ENCODE measurements at places on chromosomes 11 and 22.

DNA sequence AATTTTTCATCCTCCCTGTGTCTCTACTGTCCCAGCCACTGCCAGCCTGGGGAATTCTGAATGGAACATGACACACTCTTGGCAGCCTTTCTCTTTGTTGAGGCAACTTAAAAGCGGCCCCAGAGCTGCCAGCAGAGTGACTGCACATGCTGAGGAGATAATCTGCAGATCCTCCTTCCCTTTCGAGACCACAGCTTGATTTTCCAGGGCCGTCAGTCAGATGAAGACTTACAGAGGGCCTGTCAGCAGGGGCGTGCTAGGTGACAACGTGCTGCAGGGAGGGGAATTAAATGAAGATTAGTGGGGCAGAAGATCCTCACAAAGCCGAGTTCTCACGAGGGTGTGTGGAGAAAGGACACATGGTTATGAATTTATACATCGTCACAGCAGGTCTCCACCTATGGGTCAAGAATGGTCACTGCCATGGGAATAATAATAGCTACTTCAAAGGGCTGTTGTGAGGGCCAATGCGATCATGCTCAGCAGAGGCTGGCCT, 193.5 kb upstream of the PITPNB start:
- peak; percentile 66 for DNase-seq

- DNase-seq: no peak
Observed at GRCh38 chr11:133727774-133728173, 117.5 kb downstream of the SPATA19 start.

- no peak for DNase-seq
Observed at GRCh38 chr11:33915526-33915925, 23.6 kb upstream of the LMO2 start.

DNA sequence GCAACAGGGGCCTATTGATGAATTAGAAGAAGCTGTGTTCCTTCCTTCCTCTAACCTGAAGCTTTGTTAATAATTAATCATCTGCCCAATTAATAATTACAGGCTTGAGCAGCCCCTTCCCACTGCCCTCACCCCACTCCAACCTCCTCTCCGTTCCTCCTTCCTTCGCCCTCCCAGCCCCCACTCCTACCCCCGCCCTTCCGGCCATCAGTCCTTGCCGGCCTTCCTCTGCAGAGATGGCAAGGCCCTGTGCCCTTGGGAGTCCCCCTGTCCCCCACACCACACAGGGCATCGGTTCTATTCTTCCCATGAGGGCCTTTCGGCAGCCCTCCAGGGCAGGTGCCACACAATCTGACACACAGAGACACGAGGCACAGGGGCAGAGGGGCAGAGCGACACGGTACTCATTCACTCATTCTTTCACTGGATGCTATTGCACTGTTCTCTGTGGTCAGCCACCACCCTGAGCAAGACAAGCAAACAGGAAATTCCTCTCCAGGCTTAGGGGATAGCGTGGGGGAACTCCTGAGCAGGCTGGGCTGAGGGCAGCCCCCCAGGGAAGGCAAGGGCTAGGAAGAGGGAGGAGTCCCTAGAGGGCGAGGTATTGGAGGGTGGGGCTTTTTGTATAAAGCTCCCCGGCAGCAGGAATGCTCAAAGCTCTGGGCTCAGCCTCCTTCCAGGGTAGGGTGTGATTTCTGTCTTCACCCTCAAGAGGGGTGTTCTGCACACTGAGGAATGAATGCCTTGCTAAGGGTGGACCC, 14.7 kb downstream of the MGAT3 start:
- DNase-seq: peak; percentile 52

DNA sequence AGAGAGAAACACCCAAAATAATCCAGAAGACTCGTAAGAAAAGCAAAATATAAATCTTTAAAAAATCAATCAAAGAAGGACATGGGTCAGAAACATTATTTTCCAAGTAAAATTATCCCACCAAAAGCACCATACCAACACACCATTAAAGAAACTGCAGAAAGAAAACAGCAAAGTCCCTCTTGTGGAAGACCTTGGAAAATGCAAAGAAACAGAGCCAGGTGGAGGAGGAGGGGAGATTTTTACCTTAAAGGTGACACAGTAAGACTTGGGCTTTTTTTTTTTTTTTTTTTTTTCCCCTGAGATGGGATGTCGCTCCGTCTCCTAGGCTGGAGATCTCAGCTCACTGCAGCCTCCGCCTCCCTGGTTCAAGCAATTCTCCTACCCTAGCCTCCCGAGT, 123.8 kb downstream of the LARGE1 start:
- DNase-seq: no peak

- no peak for DNase-seq
Observed at GRCh38 chr22:18909556-18909955, 3.4 kb downstream of the DGCR6 start.

GRCh38 chr11:114130629-114131277, 71.2 kb downstream of the ZBTB16 start:
- no peak for DNase-seq

- DNase-seq: peak; percentile 93
Observed at GRCh38 chr11:114036147-114036811, 23.2 kb upstream of the ZBTB16 start.

DNA sequence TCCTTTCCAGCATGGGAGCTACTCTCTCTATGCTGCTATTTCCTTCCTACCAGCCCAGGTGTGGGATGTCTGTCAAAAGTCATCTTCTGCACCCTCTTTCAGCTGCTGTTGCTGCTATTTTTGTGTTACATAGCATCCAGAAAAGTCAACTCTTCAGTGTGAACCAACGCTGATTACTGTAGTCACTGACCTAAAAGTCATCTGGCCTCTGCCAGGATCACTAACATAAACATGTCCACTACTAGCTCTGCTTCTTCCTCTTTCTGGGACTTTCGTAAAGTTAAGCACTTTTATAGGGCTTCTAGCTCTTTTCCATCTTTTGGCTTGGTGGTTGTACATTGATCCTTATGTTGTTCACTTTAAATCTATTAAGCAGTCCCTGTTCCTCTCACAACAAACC, 90.2 kb upstream of the CARD18 start:
- no peak for DNase-seq

GRCh38 chr11:105367129-105367528, 227.6 kb upstream of the CARD18 start:
- DNase-seq: no peak

GRCh38 chr11:114244726-114245394, 51.3 kb upstream of the NNMT start:
- no peak for DNase-seq

DNA sequence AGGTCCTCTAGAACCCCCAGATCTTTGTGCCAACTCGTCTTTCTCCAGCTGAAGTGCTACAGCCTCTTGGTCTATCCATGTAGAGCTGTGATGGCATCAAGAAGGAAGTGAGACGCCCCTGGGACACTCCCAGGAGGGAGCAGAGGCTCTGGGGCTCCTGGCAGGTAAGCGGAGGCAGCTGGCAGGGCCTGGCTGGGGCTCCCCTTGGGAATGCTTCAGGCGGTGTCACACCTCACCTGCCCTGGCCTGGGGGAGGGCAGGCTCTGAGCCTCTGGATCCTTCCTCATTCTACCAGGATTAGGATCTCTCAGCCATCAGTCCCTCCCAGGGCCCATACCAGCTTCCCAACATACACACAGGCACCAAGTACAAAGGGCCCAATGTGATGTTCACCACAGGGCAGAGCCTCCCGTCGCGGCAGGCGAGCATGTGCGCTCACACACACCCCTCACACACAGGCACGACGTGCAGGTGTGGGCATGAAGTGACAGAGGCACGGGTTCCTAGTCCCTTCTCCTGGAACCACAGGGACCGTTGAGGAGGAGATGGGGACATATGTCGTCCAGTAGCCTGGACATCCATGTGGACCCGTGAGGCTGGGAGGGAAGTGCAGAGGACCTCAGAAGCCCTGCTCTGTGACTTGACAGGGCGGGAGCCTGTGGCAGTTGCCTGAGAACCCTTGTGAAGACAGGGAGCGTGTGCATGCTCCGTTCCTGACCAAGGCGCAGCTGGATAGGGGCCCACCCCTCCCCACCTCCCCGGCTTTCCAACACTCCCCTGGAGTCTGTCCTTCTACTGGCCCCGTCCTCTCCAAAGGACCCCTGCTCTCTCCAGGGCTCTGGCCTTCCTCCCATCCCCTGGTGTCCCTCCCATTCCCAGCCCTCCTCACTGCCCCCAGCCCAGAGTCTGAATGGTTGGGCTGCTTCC, 32.5 kb downstream of the LMO1 start:
- DNase-seq: peak; percentile 18

GRCh38 chr11:111521135-111521534, 6.6 kb downstream of the HOATZ start:
- no peak for DNase-seq

- DNase-seq: no peak
Observed at GRCh38 chr22:18999008-18999407, 62.9 kb upstream of the PRODH start.

DNA sequence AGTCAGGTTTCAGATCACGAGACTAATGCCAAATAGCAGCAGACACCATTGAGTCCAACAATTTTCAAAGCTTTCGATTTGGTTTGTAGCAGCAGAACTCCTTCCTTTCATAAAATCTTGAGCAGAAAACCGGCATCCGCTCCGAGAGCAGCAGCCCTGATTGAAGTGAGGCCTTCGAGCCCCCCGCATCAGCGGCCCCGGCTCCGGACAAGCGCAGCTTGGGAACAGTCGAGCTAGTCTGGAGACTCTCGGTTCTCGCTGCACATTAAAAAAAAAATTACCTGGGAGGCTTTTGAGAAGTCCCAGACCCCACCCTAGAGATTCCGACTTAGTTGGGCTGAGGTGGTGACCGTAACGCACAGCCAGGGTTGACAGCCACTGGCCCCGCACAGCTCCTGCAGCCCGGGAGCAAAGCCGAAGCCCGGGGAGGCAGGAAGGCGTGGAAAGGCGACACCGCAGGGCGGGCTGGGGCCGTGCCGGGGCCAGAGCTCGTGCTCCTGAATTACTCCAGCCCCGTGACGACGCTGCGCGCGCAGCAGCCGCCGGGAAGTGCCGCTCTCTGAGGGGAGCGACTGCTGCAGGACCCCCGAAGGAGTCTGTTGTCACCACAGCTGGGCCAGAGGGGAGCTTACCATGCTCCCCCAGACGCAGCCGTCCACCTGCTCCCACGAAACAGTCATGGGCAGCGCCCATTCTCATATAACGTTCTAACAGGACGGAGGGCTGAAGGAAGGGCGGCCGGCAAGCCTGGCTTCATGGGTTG, 57.8 kb downstream of the SPATA19 start:
- peak; percentile 86 for DNase-seq

GRCh38 chr11:93031386-93031785, 61.9 kb downstream of the MTNR1B start:
- DNase-seq: no peak

DNA sequence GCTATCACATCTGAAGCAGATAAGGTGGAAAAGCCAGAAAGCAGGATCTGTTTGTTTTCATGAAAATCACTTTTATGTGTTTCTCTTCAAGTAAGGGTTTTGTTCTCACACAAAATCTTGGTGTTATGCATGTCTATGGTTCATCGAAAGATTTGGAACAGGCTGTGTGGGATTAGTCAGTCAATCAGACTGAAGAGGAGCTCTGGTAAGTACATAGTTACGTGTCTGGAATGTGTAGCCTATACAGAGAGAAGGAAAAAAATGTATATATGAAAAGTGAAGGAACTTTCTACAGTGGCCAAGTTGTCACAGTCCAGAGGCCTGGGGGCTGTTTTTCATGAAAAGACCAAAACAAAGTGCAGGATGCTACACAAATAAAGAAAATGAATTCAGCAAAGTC, 156.7 kb downstream of the CNTN5 start:
- DNase-seq: no peak

DNA sequence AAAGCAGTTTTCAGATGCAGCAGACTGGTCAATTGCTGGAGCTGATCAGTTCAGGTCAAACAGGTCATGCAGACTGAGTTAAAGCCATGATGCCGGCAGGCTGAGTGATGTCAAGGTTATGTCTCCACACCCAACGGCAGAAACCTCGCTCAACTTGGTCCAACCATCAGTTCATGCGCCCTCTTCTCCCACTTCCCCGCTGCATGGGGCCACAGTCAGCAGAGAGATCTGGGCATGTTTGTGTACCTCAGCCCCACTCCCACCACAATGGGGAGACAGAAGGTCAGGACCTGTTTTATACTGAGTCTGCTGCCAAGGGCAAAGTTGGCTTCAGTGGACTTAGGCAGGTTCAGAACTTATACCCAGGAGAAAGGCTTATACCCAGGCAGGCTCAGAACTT, 118.7 kb downstream of the TRIM29 start:
- no peak for DNase-seq

DNA sequence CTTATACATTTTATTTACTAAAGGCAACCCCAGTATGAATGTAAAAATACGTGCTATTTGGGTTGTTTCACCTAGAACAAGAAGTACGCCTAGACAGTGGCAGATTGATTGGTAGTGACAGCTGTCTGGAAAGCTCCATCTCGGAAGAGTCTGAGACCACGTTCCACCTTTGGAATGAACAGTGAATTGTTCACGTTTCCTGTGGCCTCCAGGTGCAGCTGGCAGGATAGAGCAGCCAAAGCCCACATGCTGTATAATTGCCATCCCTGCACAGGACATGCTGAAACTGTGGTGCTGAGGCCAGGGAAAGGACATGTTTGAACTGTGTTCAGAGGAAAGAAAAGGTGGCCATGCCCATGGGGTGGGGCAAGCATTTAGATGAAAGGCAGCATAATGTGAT, 218.7 kb upstream of the MTNR1B start:
- DNase-seq: no peak

DNA sequence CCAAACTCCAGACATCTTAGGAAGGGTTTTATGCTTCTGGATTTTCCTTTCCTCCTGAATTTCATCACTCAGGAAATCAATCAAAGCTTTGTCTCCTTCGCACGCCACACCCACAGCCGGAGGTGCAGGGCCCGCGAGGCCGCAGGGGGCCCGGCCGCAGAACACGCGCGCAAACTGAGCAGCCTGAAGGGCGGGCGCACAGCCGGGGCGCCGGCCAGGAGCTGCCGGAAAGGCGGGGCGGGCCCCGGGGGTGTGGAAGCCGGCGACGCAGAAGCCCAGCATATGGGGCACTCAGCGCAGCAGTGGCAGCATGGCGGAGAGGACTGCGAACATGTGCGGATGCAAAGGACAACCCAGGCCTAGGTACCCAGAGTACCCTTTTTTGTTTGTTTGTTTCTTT, 33.1 kb upstream of the SPTBN2 start:
- DNase-seq: no peak

DNA sequence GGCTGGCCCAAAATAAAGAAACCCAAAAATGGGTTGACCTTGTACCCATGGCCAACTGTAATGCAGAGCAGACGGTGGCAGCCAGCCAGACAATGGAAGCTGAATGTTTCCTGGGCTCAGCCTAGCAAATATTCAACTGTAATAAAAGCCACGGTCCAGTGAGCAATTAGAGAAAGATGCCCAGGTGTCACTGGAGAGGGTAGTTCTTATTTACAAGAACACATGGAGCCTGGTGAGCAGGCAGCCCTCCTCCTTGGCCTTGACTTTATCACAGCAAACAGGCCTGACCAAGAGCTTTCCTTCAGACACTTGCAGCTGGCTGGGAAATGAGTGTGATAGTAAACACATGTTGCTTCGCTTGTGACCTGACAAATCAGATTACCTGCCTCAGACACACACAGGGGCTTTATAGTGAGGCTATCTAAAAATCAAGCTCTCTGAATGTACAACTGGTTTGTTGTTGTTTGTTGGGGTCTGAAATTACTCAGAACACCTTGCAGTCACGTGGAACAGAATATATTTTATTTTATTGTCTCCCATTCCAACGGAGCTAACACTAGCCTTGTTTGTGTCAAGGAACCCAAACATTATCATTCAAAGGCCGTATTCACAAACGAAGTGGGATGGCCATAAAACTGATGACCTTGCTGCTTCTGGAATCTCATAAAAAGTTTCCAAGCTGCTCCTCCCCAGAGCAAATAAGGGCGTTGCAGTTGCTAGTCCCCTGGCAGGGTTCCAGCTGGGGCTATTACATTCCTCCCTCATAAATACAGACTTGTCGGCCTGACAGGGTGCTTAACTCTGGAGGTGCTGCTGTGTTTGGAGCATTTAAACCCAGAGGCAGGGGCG, 161.1 kb downstream of the BBOX1 start:
- peak; percentile 81 for DNase-seq

Data from left ventricle myocardium superior (tissue), 1 donor.